ENCODE measurements at places on chromosomes 1 and 21.

- DNase-seq = peak; percentile 59
These were observed 17.0 kb downstream of the DHRS3 start for GRCh38 chr1:12600880-12601633.

DNA sequence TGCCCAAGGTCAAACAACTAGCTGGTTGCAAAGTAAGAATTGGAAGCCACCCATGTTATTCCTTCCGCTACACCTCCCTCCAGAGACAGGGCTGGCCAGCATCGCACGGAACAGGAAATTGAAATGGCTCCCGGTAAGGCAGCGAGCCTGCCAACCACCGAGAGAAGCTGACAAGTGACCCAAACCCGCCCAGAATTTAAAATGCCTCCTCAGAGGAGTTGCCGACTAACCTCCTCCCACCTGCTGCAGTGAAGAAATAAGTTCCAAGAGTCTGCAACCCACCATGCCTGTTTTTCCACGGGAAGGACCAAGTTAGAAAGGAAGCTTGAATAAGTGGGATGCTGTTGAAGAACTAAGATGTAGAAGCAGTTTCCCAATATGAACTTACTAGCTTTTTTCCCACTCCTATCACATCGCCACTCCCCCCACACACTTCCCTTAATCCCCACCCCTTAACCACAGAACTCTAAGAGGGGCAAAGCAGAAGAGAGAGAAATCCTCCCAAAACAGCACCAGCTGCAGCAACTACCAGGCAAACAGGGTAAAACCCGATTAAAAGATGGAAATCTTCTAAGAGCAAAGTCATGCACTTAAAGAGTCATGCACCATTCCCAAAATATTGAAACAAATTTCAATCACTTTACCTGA, 78.6 kb downstream of the TIAM1 start:
- DNase-seq = no peak

- no peak for DNase-seq
These were observed 263.2 kb downstream of the PCP4 start for GRCh38 chr21:40130476-40130875.

- DNase-seq = no peak
These were observed 89.5 kb downstream of the RUNX1 start for GRCh38 chr21:34959607-34960006.

DNA sequence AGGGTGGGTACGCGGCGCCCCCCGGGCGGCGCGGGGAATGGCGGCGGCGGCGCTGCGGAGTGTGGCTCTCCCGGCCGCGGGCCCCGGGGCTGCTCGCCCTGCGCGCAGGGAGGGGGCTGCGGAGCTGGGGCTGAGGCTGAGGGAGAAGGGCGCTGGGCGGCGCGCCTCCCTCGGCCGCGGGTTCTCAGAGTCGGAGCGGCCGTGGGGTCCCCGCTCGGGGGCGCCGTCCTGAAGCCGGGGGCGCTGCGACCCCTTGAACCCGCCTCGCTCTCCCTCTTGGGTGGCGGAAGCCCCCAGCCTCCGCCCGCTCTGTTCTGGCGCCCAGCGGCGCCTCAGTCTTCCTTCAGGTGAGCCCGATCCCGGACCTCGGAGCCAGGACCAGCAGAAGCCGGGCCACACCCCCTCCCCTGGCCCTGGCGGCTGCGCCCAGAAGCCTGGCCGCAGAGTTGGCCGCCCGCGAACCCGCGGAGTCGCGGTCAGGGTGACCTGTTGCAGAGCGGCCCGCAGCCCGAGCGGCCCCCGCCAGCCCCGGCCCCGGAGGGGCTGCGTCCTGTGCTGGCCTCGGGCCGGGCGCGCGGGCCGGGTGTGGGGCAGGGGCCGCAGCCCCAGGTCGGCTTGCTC, 532 bp downstream of the RALGPS2 start:
- peak; percentile 58 for DNase-seq

DNA sequence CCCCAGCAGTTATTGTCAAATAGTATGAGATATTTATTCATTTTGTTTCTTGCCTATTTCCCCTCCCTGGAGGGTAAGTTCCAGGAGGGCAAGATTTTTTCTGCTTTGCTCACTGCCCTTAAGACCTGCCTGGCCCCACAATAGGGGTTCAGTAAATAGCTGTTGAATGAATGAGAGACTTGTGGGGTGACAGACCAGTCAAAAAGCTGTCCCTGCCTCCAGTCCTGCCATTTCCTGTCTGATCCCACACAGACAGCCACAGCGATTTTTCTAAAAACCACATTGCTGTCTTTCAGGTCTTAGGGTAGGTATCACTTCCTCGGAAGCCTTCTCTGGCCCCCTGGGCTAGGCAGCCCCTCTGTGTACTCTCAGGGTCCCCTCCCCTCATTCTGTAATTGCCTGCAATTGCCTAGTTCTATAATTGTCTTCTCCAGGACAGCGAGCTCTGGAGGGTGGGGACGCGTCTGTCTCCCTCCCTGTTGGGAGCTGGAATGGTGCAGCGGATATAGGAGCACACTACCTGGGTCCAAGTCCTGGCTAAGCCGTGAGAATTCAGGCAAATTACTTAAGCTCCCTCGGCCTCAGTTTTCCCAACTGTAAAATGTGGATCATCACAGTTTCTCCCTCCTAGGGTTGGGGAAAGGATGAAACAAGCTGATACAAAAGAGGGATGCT, 1.8 kb upstream of the EXTL1 start:
- peak; percentile 58 for DNase-seq
